NCI-H510A treated with DMSO at 0.1 percent for 48 hours (cell line): ENCODE measurements at places on chromosomes 7 and 10.

DNA sequence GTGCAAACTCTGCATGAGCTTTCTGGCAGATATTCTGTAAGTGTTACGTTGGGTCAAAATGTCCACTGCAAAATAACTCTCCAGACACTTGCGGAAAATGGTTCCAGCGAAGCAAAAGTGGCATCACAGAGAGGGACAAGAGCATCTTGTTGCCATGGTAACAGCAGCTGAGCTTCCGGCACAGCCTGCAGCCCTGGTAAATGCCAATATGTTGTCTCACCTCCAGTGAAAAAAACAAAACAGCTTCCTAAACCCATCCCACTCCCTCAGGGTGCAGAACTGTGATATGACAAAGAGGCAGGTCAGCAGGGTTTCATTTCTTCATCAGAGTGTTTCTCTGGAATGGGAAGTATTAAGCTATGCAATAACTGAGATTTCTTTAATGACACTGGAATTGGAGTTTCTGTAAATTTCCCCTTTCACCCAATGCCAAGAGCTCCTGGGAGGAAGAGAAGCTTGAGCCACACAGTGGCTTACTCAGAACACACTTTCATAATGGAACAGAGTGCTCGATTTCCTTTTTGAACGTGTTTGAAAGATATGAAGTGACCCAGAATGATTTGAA lies 65.6 kb downstream of the FOXI2 start:
- DNase-seq, result no peak

DNA sequence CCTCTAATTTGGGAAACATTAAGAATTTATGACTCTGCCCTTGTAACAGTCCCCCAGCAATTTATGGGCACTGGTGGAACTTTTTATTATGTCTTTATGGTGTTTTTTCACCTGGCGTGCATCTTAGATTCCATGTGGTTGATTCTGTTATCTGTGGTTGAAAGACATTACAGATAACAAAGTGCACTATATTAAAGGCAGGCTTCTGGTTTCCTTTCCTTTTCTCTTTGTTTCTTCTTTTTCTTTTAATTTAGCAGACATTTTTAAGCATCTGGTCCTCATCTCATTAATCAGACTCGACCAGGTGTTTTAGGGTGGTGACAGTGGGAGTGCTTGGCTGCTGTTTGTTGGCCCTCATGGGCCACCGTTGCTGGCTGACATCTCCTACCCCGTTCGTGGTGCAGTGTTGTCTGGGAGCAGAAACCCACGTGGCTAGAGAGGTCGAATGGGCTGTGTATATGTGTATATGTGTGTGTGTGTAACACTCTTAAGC lies 77.4 kb downstream of the LRMDA start:
- no peak for DNase-seq

DNA sequence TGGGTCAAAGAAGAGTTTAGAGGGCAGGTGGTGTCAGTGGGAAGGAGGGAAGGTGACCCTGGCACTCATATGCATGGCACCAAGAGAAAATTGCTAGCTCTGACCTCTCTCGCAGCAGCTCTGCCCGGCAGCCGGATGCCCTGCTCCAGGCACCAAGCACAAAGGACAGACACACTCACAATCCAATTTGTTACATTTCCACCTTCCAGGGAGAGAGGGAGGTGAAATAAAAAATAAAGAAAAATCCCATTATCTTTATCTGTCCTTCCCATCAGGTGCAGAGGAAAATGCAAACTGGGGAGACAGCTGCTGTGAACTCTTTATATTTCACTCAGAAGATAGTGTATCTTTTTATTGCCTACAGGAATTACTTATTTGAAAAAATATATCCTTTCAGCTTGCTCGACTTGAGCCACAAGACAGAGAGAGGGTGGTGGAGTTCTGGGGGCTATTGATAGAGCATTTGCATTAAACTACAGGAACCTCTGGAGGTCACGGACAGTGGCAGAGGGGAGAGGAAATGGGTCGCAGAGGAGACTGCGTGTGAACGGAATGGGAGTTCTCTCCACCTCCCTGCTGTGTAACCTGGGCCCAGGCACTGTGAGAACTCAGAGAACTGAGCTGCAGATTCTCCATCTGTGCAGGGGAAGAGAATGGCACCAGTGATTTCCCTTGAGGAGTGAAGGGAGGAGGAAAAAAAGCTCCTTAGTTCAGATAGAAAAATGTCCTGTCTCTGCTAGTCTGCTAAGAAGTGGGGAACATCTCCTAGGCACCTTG lies 421.4 kb downstream of the PLXNA4 start:
- no peak for DNase-seq

DNA sequence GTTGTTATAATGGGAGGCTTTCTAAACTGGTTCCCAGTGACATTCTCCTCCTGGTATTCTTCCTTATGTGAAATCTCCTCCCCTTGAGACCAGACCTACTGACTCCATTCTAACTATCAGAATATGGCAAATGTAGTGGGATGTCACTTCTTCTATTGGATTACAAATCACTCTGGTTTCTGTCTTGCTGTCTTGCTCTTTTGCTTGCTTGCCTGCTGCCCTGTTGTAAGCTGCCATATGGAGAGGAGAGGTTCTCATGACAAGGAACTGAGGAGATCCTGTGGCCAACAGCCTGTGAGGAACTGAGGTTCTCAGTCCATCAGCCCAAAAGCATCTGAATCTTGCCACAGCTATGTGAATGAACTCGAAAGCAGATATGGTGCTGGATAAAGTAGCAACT lies 4.7 kb upstream of the NRCAM start:
- DNase-seq, result no peak

- DNase-seq, result no peak
These were observed 40.4 kb downstream of the CLEC2L start for GRCh38 chr7:139563856-139564255.

DNA sequence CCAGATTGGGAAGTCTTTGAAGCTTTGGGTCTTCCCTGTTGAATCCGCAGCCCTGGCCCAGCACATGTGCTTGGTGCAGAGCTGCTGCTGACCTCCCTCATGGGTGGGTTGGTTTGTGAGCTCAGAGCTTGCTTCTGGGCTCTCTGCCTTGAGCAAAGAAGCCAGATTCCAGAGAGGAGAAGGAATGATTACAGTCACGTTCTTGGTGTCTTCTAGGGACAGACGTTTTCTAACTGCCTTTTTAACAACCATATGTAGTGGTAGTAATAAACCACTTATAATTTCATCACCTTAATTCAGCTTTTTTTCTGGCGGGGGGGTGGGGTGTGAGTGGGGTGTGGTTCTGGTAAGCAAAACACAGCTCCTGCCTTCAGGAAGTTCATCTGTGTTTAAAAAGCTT lies 39.5 kb downstream of the LRMDA start:
- no peak for DNase-seq

DNA sequence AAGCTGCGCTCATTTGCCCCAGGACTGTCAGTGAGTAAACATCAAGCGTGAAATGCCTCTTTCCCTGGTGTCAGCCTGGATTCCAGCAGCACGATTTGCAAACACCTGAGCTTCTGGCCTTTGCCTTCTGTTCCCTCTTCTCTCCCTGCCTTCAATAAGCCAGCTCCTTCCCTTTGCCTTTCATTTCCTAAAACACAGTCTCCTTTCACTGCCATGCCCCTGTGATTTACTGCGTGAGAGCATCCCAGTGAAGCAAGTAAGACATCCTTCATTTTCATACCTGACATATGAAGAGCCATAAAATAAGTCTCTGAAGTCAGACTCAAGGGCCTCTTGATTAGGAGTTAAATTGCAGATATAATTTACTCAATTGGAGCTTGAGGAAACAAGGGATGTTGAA lies 681.8 kb downstream of the TYW1 start:
- no peak for DNase-seq

- DNase-seq, result no peak
These were observed 102.8 kb downstream of the KAT6B start for GRCh38 chr10:74929197-74929596.

GRCh38 chr10:52952391-52953055 lies 179.9 kb upstream of the MBL2 start:
- DNase-seq, result no peak

DNA sequence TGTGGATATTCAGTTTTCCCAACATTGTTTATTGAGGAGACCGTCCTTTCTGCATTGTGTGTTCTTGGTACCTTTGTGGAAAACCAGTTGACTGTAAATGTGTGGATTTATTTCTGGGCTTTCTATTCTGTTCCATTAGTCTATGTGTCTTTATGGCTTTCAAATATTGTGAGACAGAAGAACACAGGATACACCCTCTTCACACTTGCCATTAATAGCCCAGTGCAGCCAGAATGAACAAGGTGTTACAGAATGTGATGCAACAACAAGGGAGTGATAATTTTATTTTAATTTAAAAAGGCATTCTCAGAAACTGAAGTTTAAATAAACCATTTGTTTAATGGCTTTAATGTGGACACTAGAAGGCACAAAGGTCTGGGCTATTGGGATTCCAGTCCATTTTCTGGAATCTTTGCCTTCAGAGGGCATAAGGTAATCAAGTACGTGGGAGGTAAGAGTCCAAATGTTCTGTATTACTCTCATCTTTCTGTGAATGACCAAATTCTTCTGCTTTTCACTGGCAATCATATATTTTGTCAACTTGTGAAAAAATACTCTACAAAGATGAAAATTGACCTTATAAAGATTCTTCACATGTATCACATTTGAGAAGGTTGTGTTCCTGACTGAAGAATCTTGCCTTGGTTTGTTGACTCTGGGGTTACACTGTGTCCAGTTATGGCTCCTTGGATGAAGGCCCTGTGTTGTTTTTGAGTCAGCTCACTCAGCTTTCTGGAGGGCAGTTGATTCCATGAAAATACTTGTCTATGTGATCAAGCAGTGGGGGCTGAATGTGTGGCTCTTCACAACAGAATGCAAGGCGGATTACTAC lies 962.7 kb downstream of the LRMDA start:
- DNase-seq, result no peak

GRCh38 chr7:50409856-50410745 lies 40.0 kb downstream of the FIGNL1 start:
- DNase-seq, result no peak
